Activated B cell treated with CpG ODN at 0.5 μM for 24 hours (primary cell): ENCODE measurements at places on chromosomes 4 and X.

- DNase-seq, result no peak
- H3K4me3 ChIP-seq, result no peak overlapping the region
- H3K27ac ChIP-seq, result no peak overlapping the region
- H3K36me3 ChIP-seq, result no peaks in the 10 kb centered on the region
- peaks cover 6% of the 10 kb centered on the region for H3K4me1 ChIP-seq
Measured at GRCh38 chr4:189659287-189659686, 281.4 kb upstream of the FRG1 start.

- no peak overlapping the region for H3K4me3 ChIP-seq
- DNase-seq, result no peak
- peaks cover 9% of the 10 kb centered on the region for H3K4me1 ChIP-seq
- no peaks in the 10 kb centered on the region for H3K36me3 ChIP-seq
- H3K27ac ChIP-seq, result no peak overlapping the region
- H3K27me3 ChIP-seq, result no peaks in the 10 kb centered on the region
Measured at GRCh38 chr4:56231410-56231809, 155.9 kb downstream of the AASDH start.

- H3K4me3 ChIP-seq, result no peak overlapping the region
- no peak overlapping the region for H3K27ac ChIP-seq
- no peaks in the 10 kb centered on the region for H3K4me1 ChIP-seq
Measured at GRCh38 chr4:41611124-41611838, 73.3 kb downstream of the LIMCH1 start.

GRCh38 chr4:76232681-76233080 is 18.8 kb upstream of the FAM47E start:
- H3K4me3 ChIP-seq, result no peak overlapping the region
- no peaks in the 10 kb centered on the region for H3K4me1 ChIP-seq
- H3K27ac ChIP-seq, result no peak overlapping the region
- DNase-seq, result no peak
